ENCODE measurements at places on chromosomes 1 and 21.

DNA sequence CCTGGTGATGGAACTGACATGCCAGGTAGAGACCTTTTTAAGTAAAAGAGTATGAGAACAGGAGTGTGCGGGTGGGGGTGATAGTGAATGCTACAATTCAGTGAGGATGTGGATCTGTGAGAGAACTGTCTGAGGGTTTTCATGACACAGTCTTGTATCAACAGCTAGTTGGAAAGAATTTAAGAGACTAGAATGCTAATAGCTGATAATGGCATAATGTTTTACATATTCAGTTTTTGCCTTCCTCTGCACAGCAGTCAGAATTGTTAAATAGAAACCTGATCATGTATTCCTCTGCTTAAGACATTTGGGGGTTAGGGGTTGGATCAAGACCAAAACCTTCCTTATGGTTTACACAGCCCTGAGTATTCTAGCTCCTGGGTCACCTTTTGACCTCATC lies 152.8 kb upstream of the ZRANB2 start:
- DNase-seq = no peak

DNA sequence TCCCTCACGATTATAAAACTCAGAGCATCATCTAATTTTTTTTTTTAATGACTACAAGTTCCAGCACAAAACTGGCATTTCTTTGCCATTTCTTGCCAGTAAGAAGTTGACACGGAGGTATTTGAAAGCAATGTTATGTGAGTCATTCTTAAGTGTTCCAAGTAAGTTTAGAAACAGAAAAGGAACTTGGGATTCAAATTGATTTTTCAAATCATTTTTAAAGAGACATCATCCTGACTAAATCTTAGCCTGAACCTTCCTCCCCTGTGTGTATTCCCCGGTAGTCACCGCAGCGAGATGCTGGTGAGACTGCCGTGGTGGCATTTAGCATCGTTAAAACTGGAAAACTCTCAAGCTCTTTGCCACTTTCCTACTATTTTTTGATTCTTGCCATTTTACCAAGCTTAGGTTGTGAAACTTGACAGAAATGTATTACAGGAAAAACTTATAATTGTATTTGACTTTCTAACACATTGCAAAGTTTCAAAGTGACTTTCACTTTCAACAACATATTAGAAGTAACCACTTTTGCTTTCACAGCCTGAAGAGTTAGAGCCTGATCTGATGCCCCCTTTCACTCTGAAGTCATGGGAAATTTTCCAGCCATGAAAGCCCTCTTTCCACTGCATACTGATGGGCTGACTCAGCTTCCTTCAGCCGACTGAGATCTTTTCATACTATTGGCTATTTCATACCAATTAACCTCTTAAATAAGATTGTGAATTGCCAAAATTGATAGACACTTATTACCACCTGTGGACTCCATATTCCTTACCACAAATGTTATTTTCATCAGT lies 61.4 kb downstream of the OLFML2B start:
- DNase-seq = peak; percentile 27

DNA sequence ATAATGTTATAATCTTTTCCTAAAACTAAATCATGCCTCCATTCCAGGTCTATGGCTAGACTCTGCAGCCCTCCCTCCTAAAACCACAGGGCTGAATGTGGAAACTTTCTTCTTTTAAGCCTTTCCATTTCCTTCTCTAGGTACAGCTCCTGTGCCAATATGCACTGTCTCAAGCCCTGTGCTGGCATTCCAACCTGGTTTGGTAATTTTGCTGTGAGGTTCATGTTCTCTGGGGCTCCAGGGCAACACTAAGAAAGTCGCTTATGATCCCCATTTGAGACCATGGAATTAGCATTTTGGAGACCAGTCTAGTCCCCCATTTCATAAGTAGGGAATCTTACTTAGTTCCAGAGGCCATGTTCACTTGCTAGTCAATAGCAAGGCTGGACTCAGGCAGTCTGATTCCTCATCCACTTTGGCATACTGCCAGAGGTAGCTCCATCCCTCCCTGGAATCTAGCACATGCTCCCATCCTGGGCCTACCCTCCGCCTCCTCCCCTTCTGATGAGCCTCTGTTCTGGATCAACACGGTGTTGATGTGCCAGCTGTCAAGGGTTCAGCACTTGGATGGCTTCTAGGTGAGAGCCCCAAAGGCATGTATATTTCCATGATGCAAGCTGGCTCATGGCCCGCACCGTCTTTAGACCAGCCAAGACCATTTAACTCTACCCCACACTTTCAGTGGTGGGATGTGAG lies 36.5 kb downstream of the ZMYND12 start:
- DNase-seq = no peak

- no peak for DNase-seq
Observed at GRCh38 chr1:170063109-170063826, 11.2 kb downstream of the KIFAP3 start.

- no peak for DNase-seq
Observed at GRCh38 chr1:116128664-116129063, 17.5 kb downstream of the MAB21L3 start.

DNA sequence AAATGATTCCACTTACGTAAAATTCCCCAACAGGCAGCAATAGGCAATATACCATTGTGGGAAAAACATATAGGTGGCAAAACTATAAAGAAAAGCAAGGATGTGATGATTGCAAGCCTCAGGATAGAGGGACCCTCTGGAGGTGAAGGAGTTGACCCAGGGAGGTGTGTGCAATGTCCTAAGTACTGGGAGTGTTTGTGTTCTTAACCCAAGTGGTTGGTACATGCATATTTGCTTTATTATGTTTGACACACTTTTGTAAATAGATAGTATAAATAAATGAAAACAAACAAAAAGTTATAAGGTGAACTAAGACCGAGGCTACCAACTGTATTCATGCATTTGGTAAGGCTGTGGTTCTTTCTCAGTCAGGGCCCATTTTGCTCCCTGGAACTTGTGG lies 7.5 kb downstream of the MX1 start:
- DNase-seq = no peak

DNA sequence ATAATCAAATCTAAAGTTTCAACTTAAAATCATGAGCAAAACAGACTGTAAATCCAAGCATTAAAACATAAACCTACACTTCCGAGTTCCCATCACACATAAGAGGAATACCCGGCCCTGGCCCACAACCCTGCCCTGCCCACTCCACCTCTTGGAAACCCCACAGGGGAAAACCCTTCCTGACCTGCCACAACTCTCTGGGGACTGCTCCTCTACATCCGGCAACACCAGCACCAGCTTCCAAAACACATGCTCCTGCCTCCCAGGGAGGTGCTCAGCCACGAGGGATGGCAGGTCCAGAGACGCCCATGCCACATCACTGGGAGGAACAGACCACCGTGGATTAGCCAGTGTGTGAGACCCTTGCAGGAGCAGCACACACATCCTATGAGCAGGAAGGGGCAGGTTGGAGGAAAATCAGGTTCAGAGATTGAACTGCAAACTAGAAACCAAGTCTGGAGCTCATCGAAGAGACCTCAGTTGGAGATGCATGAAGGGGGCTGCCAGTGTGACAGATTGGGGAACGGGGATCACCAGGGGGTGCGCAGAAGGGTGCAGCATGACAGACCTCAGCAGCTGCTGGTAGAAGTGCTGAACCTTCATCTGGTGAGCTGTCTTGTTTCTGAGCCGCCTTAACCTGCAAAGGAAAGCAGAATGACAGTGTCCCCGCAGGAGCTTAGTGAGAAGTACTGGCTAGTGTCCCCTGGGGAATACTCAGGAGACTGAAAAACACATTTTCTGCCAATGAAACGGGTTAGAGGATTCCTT lies 25.8 kb upstream of the LSS start:
- DNase-seq = no peak

DNA sequence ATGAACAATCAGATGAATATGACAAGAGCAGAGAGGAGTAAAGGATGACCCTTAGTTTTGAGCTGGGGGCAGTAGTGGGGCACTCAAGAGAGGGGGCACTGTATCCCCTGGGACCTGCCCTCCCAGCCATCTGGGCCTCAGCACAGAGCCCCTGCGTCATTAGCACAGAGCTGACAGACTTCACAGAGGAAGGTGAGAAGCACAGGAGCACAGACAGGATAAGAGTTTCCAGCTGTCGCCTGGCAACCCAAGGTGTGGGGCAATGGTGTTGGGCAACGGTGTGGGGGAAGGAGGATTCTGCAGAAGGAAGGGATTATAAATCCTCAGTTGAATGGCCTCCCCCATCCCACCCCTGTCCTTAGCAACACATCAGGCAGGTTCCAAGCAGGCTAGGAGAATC lies 30.2 kb downstream of the RAB3B start:
- DNase-seq = no peak
